DND-41 (cell line): ENCODE measurements at places on chromosomes 12 and 14.

GRCh38 chr14:95260537-95261361 lies 59.0 kb downstream of the CLMN start:
- DNase-seq = no peak

DNA sequence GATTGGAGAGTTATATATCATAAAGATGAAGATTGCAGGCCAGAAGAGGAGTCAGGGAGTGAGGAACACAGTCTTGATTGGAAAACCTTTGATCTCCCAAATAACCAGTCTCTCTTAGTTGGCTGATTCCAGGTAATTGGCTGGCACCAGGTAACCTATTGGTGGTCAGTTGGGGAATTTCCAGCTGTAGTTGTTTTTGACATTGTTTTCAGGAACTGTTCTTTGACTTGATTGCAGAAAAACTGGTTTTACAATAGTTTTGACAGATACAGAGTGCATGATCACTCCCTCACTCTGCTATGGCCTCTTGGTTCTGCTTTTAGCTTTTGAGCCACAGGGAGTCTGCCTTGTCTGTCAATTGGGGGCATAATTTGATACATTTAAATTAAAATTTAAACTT lies 71.6 kb downstream of the ZNF641 start:
- no peak for DNase-seq

DNA sequence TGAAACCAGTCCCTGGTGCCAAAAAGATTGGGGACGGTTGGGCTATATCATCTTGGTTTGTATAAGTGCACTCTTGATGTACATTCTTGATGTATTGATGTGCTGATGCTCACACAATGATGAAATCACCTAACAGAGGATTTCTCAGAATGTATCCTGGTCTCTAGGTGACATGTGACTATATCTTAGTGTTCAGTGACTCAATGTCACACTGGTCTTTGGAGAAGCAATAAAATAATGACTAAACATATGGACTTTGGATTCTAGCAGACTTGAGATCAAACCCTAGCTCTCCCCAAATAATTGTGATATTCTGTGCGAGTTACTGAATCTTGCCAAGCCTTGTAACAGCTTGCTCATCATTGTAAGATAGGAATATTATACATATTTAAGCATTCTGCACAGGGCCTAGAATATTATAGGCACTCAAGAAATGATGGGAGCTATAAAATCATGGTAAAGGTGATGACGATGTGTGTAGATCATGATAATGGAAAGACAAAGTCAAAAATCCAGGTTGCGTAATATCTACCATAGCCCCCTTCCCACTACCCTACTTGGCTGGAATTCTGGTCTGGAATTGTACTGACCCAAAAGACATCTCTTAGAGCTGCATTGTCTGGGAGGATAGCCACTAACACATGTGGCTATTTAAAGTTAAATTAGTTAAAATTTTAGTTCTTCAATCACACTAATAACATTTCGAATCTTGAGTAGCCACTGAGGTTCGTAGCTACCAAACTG lies 117.6 kb upstream of the PWP1 start:
- no peak for DNase-seq

- DNase-seq = no peak
These were observed 28.2 kb downstream of the WBP11 start for GRCh38 chr12:14774906-14775635.

DNA sequence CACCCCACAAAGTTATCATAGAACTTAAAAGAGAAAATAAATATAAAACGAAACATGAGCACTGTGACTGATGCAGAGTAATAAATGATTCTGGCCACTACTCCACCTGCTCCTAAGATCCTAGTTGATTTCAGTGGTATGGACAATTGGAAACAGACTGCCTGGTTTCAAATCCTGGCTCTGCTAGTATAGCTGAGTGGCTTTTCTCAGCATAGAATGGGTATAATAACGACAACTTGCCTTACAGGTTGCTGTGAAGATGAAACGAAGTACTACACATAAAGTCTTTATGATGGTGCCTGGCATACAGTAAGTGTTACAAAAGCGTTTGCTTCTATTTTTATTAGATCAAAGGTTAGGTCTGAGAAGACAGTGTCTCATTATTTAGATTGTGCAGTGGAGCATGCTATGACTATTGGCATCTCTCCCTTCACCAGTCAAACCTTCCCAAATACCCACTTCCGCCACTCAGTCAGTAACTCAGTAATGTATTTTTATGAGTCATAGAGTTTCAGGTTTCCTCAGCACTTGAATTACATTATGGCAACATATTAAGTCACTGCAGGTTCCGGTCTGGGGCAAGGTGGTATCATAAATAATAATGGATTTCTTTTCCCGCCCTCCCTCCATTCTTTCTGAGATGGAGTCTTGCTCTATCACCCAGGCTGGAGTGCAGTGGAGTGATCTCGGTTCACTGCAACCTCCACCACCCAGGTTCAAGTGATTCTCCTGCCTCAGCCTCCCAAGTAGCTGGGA lies 29.7 kb upstream of the NR2C1 start:
- DNase-seq = no peak

- no peak for DNase-seq
These were observed 124.9 kb downstream of the ATP23 start for GRCh38 chr12:58066296-58066695.

DNA sequence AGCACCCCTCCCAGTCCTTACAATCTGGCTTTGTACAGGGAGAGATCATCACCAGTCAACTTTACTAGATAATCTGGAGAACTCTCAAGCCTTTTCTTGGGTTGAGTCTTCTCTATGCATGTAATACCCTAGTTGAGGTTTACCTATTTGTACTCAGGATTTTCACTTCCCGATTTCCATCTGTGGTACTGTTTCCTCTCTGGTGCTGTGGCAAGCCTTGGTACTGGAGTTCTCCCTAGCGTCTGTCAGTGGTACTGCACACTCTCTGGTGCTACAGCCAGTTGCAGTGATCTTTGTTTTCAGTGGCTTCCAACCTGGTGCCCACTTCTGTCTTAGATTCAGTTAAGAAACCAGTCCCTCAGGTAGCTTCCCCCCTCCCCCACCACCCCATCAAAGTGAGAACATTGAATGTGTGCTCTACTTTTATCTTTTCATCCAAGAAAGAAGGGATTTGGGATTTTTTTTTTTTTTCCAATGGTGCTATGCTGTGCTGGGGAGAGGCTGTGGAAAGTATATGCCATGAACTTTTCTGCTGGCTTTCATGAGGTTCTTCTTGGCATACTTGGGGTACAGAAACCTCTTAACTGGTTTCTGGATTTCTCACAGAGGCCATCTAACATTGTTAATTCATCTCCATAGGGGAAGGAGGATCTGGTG lies 69.4 kb upstream of the EVL start:
- peak; percentile 55 for DNase-seq

- no peak for DNase-seq
These were observed 115.0 kb downstream of the RPAP3 start for GRCh38 chr12:47590771-47591360.

GRCh38 chr12:113468365-113469223 lies 3.1 kb downstream of the LHX5 start:
- DNase-seq = no peak

DNA sequence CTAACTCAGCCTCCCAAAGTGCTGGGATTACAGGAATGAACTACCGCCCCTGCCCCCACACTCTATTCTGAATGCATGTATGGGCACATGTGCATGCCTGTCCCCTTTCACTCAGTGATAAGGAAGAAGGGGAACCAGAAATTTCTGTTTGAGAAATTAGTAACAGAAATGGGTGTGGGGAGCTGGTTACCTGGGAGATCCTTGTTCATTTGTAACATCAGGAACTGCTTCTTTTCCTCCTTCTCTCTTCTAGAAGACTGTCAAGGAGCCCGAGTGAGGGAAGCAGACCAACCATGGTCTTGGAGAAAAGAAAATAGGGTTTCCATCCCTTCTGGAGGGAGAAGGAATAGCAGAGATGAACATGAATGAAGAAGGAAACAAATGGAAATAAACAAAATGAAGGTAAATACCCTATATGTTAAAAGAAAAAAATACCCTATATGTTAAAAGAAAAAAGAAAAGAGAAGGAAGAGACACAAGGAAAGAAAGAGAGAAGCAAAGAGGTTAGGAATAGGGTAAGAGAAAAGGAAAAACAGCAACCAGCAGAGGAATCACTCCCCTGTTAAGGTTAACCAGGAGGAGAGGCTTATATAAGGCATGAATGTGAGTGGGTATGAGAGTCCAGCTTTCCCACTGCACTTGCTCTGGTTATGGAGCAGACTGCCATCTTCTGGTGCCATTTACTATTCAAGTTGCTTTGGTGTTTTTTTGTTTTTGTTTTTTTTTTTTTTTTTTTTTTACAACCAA lies 3.3 kb downstream of the PPP1R3E start:
- no peak for DNase-seq

- DNase-seq = no peak
These were observed 207.6 kb upstream of the PDZRN4 start for GRCh38 chr12:40980427-40980961.

DNA sequence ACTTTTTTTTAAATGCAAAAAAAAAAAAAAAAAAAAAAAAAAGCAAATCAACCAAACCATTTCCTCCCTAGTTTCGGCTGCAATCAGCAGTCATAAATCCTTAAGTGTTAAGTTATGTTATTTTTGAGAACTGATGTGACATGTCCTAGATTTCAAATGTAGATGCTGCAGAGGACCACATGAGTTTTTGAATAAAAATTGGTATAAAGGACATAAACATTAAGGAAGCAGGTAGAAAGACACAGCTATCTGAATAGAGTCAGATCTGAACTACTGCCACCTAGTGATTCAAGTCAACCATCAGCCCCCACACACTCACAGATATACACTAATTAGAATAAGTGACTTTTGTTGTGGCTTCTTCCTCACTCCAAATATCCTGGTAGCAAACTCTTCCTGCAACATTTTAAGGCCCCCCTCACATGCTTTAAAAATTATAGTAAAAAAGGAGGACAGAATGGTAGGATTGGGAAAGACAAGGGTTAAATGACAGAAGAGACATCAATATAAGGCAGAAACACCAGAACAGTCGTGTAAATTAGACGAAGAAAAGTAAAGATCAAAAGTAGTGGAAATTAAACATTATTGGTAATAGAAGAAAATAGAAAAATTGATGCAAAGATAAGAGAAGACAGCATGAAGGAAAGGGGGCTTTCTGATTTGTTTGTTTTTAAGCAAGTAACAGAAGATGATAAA lies 394.5 kb upstream of the ATP2B1 start:
- DNase-seq = peak; percentile 25

GRCh38 chr12:32139064-32139421 lies 32.4 kb downstream of the BICD1 start:
- DNase-seq = no peak

DNA sequence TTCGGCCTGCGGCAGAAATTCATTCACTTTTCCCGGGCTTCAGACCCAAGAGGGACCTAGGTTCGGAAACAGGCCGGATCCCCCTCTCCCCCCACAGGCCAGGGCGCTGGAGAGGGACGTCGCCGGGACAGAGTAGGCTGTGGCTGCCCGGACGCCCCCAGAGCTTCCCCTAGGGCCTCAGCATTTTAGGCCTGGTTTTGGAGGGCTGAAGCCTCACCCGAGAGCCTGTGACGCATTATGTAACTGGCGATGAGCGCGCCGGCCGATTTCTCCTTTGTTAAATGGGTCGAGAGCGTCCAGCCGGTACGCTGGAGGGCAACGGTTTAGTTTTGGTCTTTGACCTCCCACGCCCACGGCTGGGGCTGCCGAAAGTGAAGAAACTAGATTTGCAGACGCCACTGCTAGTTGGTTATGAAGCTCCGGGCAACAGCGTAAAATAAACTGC lies 657 bp downstream of the PEBP1 start:
- DNase-seq = peak; percentile 22
